ENCODE measurements at places on chromosomes 3 and 15. TPM values are rescaled to one million over a fixed set of nuclear protein-coding genes. Genes with fewer than 3 reads are reported as not detected.

- no peak overlapping the region for H3K27ac ChIP-seq
- H3K4me3 ChIP-seq, result no peak overlapping the region
- peaks cover 13% of the 10 kb centered on the region for H3K4me1 ChIP-seq
- H3K27me3 ChIP-seq, result no peaks in the 10 kb centered on the region
- H3K36me3 ChIP-seq, result no peaks in the 10 kb centered on the region
- DNase-seq, result no peak
Measured at GRCh38 chr3:141680620-141681389, 57.3 kb upstream of the RNF7 start.

DNA sequence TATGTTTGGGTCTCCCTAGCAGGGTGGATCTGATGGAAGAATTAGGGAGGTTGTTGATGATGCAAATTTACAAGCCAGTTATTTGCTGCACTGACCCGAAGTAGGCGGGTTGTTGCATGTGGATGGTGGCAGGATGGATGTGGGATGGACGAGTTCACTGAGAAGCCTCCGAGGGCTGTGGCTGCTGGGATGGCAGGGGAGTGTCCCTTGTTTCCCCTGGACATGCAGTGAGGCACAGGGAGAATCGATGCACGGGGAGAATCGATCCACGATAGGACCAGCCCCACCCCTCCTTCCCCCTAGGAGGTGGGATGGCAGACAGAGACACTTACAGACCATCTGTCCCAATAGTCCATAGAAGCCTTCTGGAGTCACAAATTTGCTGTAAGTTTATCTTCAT lies 31.0 kb upstream of the KLF13 start:
- no peak for DNase-seq
- no peak overlapping the region for H3K4me3 ChIP-seq
- H3K4me1 ChIP-seq, result no peaks in the 10 kb centered on the region
- no peak overlapping the region for H3K27ac ChIP-seq

DNA sequence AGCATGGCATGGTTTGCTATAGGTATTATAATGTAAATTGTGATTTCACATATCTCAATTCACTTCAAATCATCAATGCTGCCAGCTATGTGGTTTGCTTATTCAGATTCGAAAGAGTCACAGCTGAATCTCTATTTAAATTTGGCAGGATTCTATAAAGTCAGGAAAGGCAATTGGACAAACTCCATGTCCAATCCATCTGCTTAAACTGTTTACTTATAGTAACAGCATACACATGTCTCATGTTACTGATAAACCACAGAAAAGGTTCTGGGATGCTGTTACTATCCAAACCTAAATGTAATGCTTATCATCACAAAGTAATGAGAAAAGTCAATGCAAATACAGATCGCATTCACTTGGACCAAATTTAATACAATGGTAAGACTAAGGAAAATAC lies 229.7 kb downstream of the ISL2 start:
- peaks cover 16% of the 10 kb centered on the region for H3K4me1 ChIP-seq
- no peaks in the 10 kb centered on the region for H3K27me3 ChIP-seq
- DNase-seq, result no peak
- H3K27ac ChIP-seq, result no peak overlapping the region
- H3K4me3 ChIP-seq, result no peak overlapping the region

DNA sequence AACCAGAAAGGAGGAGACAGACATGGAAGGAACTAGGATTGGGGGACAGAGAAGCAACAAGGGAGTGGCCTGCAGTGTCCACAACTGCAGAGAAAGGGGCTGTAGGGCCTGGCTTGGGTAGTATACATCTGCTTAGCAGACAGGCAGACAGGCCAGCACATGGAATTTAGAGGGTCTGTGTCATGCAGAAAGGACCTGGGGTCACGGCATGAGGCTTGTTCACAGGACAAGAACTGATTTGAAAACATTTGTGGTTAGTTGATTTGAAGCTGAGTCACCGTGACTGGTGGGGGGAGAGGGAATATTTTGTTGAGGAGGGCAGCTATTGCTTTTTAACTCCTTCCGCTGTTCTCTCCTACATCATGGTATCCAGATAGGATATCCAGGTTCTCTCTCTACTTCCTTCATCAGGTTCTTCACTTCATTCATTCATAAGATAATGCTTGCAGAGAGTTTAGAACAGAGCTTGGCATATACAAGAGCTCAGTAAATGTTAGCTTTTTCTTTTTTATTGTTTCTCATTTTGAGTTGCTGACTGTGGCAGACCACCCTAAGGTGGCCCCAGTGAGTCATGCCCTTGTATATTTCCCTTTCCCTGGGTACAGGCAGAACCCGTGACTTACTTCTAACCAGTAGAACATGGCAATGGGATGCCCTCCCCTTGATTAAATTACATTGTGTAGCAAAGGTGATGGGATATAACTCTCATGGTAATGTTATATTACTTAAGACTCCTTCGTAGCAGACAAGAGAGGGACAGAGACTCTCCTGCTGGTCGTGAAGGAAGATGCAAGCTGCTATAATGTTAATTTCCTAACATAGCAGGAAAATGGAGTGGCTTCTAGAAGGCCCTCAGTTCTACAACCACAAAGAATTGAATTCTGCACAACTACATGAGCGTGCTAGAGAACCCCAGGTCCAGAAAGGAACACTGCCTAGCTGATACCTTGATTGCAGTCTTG lies 95.0 kb upstream of the NMNAT3 start:
- no peak overlapping the region for H3K27ac ChIP-seq
- no peaks in the 10 kb centered on the region for H3K36me3 ChIP-seq
- DNase-seq, result no peak

GRCh38 chr3:185825639-185826481 lies 1.0 kb upstream of the IGF2BP2 start:
- peaks cover 16% of the 10 kb centered on the region for H3K4me1 ChIP-seq
- H3K27ac ChIP-seq, result no peak overlapping the region
- peak overlapping the region; percentile 86 for H3K4me3 ChIP-seq
- peaks cover 53% of the 10 kb centered on the region for H3K27me3 ChIP-seq

ANKRD63 gene
- 0.32 TPM for total RNA-seq

All from activated B cell treated with CpG ODN at 0.5 μM for 24 hours (primary cell).